ENCODE measurements at places on chromosomes 1 and 21.

- no peak for DNase-seq
Observed at GRCh38 chr1:20061866-20062265, 8.1 kb upstream of the PLA2G5 start.

DNA sequence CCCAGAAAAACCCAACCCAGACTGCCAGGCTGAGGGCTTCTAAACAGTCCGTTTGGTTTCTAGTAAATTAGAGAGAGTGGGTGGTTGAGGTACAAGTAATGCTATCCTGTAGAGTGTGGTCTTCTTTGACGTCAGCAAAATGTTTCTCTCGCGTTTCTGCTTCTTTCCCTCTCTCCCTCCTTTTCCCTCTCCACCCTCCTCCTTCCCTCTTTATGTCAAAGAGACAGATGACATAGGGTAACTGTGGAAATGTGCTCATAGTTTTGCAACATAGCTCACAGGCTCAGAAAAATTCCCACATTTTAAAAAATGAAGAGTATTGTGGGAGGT lies 158.3 kb downstream of the TOMM20 start:
- DNase-seq = no peak

DNA sequence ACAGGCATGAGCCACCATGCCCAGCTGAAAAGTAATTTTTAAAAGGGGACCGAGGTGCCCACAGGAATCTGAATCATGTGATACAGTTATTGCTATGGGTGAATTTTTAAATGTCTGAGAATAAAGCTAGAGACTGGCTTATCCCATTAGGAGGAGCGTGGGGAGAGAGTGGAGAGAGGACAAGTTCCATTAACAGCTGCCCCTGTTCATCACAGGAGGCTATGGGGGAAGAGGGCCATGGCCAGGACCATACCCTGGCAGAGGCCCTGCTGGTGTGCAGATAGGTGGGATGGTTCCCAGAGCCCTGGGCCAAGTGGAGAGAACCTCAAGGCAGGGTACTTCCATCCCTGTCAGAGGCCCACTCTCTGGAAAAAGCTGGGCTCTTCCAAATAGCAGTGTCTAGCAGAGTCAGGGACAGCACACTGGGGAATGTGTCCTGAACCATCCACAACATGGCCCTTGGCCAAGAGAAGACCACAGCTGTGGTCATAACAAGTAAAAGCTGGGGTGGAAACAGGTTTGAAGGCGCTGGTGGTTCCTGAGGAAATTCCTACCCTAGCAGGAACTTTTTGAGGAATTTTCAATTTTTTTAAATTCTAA lies 13.7 kb upstream of the ZNF691 start:
- DNase-seq = no peak

DNA sequence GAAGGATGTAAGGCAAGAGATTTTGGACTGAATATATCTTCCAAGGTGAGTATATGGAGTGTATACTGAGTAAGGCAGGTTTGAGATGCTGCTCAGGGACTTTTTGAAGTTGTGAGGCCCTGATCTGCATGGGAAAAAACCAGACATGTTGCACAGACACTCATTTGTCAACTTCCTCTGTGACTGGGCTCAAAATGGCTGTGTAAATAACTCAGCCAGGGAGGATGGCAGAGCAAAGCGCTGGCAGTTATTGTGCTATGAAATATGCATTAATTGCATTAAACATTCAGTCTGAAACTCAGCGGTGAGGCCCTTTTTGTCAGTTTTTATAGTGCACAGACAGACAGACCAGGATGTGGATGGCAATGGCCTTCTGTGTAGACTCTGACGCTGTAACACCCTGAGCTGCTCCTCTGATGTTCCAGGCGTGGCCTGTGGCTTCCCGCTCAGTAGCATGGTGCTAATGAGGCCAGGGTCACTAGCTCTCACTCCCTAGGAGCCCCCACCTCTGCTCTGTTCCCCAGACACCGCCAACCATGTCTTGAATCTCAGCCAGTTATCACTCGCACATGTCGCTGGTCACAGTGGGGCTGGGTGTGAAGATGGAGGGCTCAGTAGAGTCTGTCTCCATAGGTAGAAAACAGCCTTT lies 307.0 kb upstream of the PROX1 start:
- DNase-seq = no peak

DNA sequence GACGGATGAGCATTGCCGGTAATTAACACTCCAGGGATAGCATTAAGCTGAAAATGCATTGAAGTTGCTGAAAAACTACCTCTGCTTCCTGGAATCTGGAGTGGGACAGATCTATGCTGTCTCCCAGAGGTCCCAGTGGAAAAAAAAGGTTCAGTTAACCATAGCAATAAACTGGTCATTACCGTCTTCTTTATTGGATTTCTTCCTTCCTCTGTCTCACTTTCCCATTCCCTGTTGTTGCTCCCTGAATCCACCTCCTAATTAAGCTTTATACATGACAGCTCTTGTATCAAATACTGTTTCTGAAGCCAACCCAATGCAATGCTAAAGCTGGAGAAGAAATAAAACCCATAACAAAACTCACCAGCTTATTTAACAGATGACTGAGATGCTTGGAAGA lies 1805.9 kb downstream of the NCAM2 start:
- DNase-seq = no peak

GRCh38 chr1:32273391-32274208 lies 18.3 kb upstream of the HDAC1 start:
- no peak for DNase-seq

DNA sequence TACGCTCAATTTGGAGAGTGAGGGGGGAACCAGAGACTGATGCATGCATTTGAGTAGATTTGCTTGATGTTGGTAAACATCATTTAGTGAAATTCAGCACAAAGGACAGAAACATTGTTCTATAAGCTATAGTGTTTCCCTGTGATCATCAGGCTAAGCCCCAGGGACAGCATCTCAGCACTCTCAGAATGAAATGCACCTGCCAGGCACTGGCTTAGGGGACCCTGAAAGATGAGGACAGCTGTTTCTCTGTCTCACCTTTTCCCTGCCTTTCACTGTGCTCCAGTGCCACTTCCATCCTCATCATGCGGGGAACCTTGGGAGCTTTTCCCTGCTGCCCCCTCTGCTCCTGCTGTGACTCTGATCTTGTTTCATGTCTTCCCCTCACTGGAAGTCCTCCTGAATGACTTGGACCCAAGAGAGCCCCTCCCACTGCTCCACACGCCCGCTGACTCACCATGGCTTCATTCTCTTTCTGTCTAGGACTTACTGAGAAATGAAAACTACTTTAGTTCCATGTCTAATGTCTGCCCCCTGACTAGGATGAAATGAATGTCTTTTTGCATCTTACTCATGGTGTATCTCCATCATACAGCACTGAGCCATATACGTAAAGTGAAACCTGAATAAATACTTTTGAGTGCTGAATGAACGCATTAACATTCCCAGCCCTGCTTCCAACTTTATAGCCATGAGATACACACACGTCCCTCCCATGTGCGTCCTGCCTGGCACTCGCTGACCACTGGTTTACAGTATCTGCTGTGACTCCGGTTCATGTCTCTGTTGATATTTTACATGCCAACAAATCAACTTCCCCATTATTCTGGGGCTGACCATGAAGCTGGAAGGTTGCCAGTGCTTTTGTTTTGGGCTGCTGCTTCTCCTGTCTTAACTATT lies 182.0 kb downstream of the PCP4 start:
- DNase-seq = no peak

DNA sequence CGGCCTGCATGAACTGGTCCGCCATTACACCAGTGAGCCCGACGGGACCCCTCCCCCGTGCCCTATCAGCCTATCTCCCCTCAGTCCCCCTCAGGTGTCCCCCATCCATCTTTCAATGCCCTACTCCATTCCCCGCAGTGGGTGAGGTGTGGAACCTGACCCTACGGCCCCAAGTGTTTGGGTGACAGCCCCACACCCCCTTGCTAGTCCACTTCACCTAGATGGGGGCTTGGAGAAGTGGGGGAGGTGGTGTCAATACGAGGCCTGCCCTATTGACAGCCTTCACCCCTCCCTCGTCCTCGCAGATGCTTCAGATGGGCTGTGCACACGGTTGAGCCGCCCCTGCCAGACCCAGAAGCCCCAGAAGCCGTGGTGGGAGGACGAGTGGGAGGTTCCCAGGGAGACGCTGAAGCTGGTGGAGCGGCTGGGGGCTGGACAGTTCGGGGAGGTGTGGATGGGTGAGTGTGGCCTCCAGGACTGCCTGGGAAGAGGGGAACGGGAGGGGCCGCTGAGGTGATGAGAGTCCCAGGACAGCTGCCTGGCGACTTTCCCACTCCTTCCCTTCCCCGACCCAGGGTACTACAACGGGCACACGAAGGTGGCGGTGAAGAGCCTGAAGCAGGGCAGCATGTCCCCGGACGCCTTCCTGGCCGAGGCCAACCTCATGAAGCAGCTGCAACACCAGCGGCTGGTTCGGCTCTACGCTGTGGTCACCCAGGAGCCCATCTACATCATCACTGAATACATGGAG lies 15.7 kb upstream of the HDAC1 start:
- no peak for DNase-seq

DNA sequence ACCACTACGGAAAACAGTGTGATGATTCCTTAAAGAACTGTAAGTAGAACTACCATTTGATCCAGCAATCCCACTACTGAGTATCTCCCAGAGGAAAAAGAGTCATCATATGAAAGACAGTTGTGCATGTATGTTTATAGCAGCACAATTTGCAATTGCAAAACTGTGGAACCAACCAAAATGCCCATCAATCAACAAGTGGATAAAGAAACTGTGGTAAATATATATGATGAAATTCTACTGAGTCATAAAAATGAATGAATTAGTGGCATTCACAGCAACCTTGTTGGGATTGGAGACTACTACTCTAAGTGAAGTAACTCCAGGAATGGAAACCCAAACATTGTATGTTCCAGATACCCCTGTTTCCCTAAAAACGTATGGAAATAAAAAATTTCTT lies 337.0 kb upstream of the PTBP2 start:
- DNase-seq = no peak

GRCh38 chr1:5947071-5947821 lies 45.0 kb downstream of the NPHP4 start:
- no peak for DNase-seq

DNA sequence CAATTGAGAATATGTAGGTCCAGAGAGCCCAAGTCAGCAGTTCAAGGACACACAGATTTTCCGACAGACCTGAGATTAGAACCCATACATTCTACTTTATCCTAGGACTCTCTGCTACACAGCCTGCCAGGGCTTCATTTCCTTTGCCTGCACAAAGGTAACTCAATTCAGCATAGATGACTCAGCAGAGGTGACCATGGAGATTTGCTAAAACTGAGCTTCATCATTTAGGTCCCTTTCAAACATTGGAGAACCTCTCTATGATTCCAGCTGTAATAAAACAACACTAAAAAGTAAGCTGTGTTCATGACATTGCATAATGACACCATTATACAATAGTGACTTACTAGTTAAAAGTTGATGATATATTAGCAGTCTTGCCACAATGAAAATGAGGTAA lies 22.2 kb downstream of the DAB1 start:
- no peak for DNase-seq

DNA sequence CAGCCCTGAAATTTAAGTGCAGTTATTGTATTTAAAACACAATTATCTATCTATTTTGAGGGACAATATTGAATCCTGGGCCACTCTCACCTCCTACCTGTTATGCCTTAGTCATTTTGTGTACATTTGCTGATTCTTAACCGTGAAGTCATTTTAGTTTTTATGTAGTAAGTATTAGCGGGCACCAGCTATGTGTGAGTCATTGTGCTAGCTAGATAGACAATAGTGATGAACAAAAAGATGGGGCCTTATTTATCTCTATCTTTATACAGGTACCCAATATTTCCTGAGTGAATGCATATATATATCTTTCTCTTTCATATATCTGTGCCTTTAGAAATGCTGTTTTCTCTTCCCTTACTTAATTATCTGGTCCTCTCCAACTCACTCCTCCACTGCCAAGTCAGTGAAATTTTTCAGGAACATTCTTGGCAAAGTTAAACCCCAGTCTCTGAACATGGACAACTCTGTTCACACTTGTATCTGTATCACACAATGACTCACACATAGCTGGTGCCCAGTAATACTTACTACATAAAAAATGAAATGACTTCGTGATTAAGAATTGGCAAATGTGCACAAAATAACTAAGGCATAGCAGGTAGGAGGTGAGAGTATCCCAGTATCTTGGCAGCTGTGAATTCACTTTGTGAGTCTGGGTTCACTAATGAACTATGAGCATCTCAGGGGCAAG lies 166.0 kb upstream of the C8B start:
- no peak for DNase-seq

GRCh38 chr1:40740039-40740996 lies 43.3 kb upstream of the KCNQ4 start:
- no peak for DNase-seq

DNA sequence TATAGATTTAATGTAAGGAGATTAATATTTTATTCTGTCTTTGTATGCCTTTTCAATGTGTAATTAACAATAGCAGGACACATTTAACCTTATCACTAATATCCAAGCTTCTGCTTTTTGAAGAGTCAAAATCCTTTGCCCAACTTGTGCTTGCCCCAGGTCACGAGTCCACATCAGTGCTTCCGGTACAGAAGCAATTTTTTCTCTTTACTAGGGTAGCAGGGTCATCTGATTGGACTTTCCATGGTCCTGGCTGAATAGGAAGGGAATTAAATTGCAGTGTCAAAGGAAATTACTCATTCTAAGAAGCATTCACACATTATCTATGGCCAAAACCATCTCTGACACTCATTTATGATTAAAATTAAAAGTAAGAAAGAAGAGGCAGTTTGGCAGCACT lies 460.5 kb upstream of the ADGRL2 start:
- no peak for DNase-seq

- DNase-seq = no peak
Observed at GRCh38 chr1:30777060-30777903, 19.7 kb upstream of the LAPTM5 start.

GRCh38 chr21:7917729-7918128 lies 2603.7 kb upstream of the TPTE start:
- no peak for DNase-seq

- no peak for DNase-seq
Observed at GRCh38 chr1:185040408-185040735, 5.0 kb upstream of the RNF2 start.

- DNase-seq = no peak
Observed at GRCh38 chr1:39398278-39399021, 93.0 kb upstream of the BMP8A start.

- DNase-seq = no peak
Observed at GRCh38 chr1:201648066-201648906, 109.4 kb downstream of the NAV1 start.

GRCh38 chr1:208528578-208529240 lies 284.5 kb upstream of the PLXNA2 start:
- no peak for DNase-seq

DNA sequence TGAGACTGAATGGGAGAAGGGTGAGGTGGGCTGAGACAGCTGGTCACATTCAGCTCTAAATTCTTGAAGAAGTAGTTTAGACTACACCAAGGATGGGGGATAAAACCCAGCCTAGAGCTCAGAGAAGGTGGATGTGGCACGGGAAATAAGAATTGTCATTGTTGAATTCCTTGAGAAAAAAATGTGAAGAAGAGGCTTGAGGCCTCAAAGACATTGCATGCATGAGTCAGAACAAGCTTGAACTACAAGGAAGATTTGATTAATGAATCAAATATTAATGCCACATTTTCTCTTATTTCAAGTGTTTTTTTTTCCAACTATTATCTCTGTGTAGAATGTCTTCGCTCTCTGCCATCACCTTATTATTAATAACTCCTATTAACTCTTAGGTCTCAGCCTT lies 58.9 kb downstream of the MAP3K7CL start:
- no peak for DNase-seq

- no peak for DNase-seq
Observed at GRCh38 chr1:87093286-87093685, 178.9 kb downstream of the HS2ST1 start.
